ENCODE measurements at places on chromosomes 2 and 18.
A peak's percentile ranks its signal among the peaks of the same experiment; 100 is the strongest.

DNA sequence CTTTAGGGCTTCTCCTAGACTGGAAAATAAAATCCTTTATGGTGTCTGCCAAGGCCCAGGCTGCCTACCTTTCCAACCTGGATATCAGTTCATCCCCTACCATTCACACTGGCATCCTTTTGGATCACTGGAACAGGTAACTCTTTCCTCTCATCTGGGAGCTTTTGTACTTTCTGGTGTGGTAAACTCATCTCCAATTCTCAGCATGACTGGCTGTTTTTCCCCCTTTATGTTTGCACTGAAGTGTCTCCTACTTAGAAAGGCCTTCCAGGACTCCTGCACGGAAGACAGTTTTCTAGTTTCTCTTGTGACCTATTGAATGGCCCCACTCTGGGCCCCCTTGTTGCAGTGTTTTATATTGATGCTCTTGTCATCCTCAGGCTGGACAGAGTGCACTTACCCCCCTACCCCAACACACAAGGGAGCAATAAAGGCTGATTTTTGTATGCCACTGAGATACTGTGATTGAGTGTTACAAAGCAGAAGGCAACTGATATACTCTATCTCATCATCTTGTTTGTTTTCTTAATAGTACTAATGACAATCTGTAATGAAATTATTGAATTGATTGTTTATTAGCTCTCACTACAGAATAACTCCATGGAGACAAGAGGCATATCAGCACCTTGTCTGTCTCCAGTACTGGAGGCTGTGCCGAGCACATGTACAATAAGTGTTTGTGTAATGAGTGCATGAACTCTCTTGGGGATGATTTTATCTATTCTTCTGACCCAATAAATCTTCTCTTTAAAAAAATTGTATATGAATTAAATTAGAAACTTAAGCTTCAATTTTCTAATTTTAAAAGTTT, 129.9 kb downstream of the PIEZO2 start:
- no peak for DNase-seq

DNA sequence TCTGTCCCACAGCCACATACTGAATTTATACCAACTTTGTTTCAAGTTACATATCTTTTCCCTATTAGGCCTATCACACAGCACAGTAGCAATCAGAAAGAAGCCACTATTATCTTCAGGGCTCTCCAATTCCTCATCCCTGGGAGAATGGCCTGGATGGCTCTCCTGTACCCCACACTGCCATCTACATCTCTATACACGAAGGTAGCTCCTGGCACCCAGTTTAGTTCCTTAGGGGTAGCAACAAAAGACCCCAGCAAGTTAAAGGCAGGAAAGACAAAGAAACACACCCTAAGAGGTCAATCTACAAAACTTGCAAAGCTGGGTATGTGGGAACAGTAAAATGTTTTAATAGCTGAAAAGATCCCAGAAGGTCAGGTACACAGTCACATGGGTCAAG, 39.9 kb downstream of the PAIP2B start:
- no peak for DNase-seq

DNA sequence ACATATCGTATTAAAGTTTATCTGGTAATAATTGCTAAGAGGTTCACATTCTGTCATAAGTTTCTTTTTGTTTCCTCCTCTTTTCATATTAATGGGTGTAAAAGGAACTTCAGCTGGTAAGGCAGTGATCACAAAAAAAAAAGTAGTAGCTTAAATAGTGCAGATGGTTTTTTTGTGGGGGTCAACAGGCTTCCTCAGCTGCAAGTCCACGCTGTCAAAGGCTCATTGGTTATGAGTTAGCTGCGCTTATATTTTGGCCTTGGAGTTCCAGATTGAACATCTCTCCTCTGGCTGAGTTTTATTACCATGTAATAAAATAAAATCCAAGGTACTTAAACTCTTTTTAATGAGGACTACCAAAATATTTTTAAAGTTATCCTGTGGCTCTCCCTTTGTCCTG, 277.0 kb upstream of the ZEB2 start:
- no peak for DNase-seq

GRCh38 chr18:79245517-79246001, 150.2 kb upstream of the NFATC1 start:
- no peak for DNase-seq

GRCh38 chr2:197251163-197251562, 59.4 kb downstream of the ANKRD44 start:
- DNase-seq: no peak

GRCh38 chr2:60717691-60718090, 38.4 kb upstream of the PAPOLG start:
- no peak for DNase-seq

DNA sequence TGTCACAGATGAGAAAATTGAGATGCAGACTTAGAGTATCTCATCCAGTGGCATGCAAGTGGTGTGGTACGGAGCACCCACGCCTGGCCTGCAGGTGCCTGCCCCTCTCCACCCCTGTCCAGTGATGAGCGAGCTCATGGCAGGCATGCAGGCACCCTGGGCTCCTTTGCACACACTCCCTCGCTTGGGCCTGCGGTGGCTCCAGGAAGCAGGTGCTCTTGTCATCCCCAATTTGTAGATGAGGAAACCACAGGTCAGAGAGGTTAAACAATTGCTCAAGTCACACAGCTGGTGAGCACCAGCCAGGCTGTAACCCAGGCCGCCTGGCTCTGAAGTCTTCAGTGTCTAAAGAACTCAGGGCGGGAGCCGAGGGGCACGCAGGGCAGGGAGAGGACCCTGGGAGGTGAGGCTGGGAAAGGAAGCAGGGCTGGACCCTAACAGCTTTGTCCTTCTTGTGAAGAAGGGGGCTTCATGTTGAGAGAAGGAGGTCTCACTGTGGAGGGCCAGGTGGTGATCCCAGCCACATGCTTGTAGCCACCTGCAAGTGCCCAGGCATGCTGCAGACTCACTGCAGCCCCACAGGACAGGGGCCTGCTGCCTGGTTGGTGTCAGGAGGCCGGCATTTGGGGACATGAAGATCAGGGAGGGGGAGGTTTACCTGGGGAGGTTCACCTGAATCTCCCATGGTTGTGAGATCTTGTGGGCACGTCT, 166.2 kb downstream of the SH3RF3 start:
- DNase-seq: no peak

DNA sequence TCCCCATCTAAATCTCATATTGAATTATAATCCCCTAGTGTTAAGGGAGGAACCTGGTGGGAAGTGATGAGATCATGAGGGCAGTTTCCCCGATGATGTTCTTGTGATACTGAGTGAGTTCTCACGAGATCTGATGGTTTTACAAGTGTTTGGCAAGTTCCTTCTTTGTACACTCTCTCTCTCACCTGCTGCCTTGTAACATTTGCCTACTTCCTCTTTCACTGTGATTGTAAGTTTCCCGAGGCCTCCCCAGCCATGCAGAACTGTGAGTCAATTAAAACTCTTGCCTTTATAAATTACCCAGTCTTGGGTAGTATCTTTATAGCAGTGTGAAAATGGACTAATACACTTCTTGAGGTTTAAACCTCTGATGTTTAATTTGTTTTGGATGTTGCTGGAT, 177.5 kb downstream of the CD8B2 start:
- DNase-seq: no peak

GRCh38 chr2:40746191-40746590, 294.3 kb upstream of the SLC8A1 start:
- no peak for DNase-seq

- DNase-seq: no peak
Observed at GRCh38 chr2:69674316-69674670, 30.8 kb upstream of the AAK1 start.

DNA sequence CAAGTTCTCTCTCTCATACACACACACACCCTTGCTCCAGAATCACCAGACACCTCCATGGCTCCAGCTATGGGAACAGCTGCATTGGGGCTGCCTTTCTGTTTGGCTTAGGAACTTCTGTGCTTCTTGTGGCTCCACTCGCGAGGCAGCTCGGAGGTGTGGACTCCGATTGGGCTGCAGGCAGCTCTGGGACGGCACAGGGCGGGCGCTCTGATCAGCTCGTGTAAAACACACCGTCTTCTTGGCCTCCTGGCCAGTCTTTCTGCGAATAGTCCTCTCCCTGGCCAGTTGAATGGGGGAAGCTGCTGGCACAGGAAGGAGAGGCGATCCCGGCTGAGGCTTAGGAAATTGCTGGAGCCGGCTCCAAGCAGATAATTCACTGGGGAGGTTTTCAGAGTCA, 22.4 kb downstream of the FOSL2 start:
- no peak for DNase-seq

GRCh38 chr2:1799174-1799573, 54.9 kb upstream of the PXDN start:
- no peak for DNase-seq

GRCh38 chr18:23540867-23541266, 37.6 kb downstream of the RMC1 start:
- peak; percentile 47 for DNase-seq
